ENCODE measurements at places on chromosomes 1 and 21.

- no peak for DNase-seq
Measured at GRCh38 chr21:35748678-35749314, 311.5 kb downstream of the SETD4 start.

DNA sequence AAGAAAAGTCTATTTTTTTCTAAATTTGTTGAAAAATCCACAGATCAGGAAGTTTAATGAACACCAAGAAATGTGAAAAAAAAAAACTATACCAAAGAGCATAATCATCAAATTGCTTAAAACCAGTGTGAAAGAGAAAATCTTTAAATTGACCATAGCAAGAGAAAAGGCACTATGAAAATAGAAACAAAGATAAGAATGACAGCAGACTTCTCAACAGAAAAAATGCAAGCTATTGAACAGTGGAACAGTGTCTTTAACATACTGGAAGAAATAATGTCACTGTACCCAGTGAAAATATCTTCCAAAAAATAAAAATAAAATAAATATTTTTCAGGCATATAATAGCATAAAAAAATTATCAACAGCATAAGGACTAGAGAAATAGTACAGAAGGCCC is 243.0 kb upstream of the GJB5 start:
- DNase-seq, result no peak

DNA sequence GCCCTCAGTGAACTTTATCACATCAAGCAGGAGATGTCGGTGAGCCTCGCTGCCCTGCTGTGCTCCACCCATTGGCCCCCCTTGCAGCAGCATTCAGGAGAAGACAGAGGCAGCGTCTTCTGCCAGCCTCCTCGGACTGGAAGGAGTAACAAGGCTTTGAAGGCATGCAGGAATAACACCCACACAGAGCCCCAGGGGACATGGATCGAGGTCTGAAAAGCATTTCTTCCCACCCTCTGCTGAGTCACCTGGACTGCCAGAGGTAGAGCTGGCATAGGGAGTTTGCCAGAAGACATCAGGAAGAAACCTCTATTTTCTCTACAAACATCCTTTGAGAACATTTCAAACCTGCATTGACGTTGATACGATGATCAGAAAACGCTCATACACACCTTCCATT is 42.9 kb downstream of the COL18A1 start:
- DNase-seq, result no peak

DNA sequence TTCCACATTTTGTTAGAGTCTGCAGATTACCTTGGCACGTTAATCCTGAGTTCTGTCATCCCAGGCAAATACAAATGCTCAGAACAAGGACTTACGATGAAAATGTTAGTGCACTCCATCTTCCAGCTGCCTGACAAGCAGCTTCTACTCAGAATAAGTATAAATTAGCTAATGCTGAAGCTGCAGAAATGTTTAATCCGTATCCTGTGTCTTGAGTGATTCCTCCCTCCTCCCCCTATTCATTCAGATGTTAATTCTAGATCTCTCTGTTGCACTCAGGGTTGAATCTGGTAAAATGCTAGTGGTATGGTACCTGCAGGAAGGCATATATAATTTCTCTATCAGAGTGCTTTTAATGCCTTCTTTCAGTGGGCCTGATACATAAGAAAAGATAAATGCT is 39.8 kb downstream of the CNN3 start:
- no peak for DNase-seq

GRCh38 chr21:26850116-26850643 is 5.0 kb upstream of the ADAMTS1 start:
- peak; percentile 27 for DNase-seq

DNA sequence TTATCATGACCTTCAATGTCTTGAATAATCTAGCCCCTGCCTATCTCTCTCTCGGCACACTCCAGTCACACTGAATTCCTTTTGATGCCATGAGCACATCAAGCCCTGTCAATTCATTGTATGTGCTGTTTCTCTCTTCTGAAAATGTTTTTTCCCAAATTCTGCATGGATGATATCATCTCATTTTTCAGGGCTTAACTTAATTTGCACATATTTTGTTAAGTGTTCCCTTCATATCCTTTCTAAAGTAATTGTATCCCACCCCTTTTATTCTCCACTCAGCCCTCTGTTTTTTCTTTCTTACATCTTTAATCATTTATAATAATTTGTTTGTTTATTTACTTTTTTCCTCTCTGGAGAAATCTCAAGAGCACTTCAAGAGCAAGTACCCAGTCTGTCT is 149.9 kb downstream of the ZNF326 start:
- no peak for DNase-seq

DNA sequence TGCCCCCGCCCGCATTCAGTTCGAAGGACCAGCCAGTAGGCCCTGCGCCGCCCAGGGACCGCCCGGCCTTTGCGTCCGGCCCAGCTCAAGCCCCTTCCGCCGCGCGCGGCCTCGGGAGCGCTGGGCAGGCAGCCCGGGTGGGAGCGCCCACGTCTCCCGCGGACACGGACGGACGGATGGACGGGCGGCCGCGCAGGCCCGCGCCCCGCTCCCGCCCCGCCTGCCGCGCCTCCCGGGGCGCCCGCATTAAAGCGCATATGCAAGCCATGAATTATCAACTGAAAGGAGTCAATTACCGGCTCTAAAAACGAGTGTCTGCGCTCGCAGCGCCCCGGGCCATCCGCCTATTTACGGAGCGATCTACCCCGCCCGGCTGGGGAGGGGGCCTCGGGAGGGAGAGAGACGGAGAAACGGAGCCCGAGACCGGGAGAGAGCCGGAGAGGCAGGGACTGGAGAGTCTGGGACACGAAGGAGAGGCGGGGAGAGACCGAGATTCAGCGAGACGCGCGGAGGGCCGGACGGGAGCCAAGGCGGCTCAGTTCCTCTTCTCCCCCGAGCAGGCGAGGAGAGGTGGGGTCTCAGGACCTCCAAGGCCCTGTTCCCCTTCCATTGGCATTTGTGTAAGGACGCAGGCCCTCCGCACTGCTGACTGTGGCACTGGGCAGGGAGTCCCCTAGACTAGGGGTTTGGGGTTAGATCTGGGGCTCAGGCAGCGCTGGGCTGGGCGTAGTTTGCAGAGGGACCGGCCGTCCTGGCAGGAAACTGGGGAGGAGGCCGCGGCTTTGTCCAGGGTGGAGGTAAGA is 41.3 kb upstream of the DMBX1 start:
- DNase-seq, result peak; percentile 92

GRCh38 chr1:54294887-54295286 is 94.9 kb downstream of the MRPL37 start:
- no peak for DNase-seq

DNA sequence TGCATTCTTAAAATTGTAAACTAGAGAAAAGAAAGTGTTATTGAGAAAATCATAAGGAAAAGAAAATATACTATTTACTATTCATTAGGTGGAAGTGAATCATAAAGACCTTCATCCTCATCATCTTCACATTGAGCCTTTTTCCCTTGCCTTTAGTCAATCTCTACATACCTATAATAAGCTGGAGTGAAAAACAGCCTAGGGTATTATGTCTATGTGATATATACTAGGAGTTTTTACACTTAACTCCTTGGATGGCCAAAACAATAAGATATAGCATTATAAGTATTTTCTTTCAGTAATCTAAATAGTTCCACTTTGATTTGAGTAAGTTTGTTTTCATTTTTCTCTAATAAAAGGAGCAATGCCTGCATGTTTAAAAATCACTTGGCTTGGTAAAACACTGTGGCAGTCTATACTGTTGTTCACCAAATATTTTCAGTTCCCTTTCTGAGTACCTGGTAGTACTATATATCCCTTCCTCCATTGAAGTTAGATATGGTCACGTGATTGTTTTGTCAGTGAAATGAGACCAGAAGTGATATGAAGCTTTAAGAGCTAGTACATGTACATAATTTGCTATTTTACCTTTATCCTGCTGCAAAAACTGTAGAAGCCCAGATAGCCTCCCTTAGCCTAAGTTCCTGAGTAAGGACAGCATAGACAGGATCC is 78.3 kb downstream of the CLEC20A start:
- DNase-seq, result no peak

DNA sequence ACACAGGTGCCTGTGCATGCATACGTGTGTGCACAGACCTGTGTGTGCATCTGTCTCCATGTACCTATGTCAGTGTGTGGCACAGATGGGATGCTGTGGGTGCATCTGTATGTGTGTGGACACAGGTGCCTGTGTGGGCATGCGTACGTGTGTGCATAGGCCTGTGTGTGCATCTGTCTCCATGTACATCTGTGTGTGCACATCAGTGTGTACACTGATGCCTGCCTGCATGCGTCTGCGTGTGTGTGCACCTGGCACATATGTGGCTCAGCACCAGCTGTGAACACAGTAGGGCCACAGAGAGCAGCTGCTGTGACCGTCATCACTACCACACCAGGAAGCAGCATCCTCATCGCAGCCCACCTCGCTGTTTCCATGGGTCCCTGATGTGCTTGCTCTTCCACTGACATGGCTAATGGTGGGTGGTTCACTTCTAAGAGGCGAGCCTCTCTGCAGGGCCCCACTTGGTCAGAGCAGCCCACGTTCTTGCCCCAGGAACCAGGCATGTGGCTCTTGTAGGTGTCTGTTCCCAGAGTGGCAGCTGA is 9.6 kb upstream of the SPATC1L start:
- no peak for DNase-seq

- DNase-seq, result no peak
Measured at GRCh38 chr1:179288977-179289376, 4.6 kb upstream of the SOAT1 start.

GRCh38 chr1:10253755-10254154 is 43.4 kb downstream of the KIF1B start:
- DNase-seq, result no peak

DNA sequence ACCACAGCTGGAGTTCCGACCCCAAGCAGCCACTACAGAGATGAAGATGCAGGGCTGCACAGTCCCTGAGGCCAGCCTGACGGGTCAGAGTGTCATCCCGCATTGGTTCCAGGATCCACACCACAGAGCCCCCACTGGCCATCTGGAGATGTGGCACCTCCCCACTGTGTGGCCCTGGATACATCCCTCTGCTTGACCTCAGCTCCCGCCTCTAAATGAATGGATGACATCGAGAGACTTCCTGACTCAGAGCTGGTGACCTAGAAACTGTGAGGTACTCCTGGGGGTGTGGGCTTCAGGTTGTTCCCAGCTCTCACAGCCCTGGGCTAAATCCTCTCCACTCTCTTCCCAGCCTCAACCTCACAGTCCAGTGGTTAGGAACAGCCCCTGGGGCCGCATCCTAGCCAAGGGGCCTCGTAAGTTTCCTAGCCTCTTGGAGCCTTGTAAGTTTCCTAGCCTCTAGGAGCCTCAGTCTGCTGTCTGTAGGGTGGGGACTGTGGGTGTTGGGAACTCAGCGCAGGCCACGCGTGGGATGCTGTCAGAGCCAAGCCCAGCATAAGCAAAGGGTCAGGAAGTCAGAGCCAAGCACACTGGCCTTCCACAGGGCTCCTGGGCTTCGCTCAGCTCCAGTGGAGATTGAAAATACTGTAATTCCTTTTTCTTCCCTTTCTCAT is 87.5 kb upstream of the RUNX3 start:
- DNase-seq, result no peak

- DNase-seq, result no peak
Measured at GRCh38 chr1:239044829-239045228, 341.5 kb upstream of the CHRM3 start.

- no peak for DNase-seq
Measured at GRCh38 chr1:43980255-43981134, 1.5 kb downstream of the B4GALT2 start.

DNA sequence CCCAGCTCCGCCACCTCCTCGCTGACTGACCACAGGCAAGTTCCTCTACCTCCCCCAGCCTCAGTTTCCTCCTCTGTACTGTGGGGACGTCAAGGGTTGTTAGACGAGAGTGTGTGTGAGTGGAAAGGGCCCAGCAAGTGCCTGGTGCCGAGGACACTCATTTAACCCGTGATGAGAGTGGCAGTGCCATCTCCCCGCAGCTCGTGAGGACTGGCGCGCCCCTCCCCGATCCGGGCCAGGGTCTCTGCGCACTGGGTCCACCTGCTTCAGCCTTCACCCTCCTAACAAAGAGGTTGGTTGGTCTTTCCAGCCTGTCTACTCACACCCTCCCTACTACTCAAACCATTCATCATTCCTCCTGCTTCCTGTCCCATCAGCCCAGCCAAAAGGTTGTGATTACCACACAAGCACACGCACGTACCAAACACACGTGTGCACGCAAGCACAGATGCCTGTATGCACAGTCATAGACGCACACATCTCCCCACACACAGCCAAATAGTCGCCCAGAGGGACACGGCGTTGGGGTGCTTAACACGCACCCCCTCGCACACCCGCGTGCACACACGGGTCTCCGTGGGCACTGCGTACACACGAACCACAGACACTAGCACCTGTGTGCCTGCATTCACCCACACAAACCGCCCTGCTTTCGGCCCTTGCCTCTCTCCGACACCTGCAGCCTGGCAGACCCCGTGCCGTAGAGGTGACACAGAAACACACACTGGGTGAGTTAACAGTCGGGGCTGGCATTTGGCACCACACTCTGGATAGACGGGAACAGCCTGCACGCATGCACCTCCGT is 39.3 kb downstream of the TAS1R2 start:
- DNase-seq, result no peak

GRCh38 chr1:215458562-215458961 is 108.5 kb upstream of the KCTD3 start:
- DNase-seq, result no peak

GRCh38 chr1:215487466-215487865 is 79.6 kb upstream of the KCTD3 start:
- DNase-seq, result no peak

DNA sequence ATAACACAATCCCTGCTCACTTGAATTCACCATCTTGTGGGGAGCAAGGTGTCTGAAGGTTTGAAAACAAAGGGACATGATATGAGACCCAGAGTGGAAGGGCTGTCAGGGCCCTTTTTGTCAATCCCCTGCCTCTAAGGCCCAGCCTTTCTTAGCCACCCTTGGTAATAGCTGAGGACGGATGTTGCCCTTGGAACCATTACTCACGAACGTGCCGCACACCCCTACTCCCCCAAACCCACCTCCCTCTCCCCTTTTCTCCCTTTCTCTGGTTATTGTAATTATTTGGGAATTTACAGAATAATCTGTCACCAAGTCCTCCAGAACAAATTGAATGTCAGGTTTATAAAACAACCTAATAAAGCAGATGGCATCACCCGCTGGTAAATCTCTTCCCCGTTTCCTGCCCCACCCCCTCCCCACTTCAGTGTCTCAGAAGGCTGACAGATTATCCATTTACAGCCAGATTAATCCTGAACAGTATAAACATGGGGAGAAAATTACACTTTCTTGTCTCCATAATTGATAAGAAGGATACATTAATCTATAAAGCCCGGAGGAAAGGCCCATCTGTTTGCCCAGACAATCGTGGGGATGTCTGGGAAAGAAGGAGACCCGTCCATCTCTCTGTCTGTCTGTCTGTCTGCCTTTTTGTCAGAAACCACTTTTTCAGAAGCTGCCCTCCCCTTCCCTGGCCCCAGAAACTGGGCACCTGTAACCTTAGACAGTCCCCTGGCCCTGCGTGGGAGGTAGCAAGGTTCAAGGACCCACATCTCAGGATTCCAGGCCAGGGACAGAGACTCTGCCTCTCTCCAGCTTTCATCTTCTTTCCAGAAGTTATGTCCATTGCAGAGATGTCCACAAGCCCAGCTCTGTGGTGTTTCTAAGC is 60.6 kb upstream of the CD34 start:
- no peak for DNase-seq

DNA sequence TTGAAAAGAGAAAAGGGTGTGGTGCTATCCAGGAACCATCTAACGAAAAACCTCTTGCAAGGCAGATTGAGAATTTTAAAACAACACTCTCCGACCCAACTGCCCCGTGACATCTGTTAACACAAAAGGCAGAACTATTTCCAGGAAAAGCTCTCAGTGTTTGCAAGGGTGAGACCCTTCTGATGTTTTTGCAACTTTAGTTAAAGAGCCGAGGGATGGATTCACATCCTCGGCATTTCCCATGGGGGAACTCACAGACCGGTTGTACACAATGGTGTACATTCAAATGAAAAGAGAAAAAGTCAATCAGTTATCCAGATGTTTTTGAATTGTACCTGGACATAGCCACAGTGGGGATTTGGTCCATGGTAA is 120.0 kb downstream of the NGF start:
- DNase-seq, result no peak

Data from NT2/D1 (cell line).